Pulmonary artery endothelial cell (primary cell): ENCODE measurements at places on chromosomes 5 and 9. TPM values are rescaled to one million over a fixed set of nuclear protein-coding genes. Genes with fewer than 3 reads are reported as not detected.

GRCh38 chr9:130110596-130111021 lies 56.9 kb downstream of the GPR107 start:
- no peak for DNase-seq

The SLIT3 gene
- total RNA-seq, result 0.25 and 0.99 TPM in 2 replicates

- DNase-seq, result no peak
Observed at GRCh38 chr5:73204332-73204731, 31.3 kb downstream of the TMEM174 start.

- DNase-seq, result no peak
Observed at GRCh38 chr5:17398431-17398830, 99.6 kb upstream of the TAF11L2 start.

The BRINP1 gene
- total RNA-seq, result 0.11 TPM in 1 of 2 replicates, not detected in the other

The C7 gene
- total RNA-seq, result 1.2 and 7.7 TPM in 2 replicates

GRCh38 chr9:120385606-120386389 lies 194.2 kb downstream of the CDK5RAP2 start:
- no peak for DNase-seq

- DNase-seq, result no peak
Observed at GRCh38 chr9:34383904-34384303, 7.2 kb upstream of the MYORG start.

- DNase-seq, result no peak
Observed at GRCh38 chr5:164627021-164627420, 1121.6 kb downstream of the MAT2B start.

- DNase-seq, result no peak
Observed at GRCh38 chr5:151295791-151296477, 7.6 kb downstream of the SLC36A3 start.

DNA sequence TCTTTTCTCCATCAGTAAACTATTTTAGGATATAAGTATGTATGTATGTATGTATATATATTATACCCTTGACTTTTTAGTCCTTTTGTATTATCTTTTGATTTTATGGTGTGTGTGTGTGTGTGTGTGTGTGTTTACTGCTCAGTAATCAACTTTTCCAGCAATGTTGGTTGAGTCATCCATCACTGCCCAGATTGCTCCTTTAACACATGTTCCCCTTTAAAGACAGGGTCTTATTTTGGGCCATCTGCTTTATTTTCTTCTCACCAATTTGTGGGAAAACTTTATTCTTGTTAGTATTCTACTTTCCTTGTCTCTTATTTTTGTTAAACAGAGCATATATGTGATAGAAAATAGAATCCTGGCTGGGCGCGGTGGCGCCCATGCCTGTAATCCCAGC lies 28.1 kb downstream of the ANKRD33B start:
- no peak for DNase-seq

The KLF9 gene
- 37.1 and 50.6 TPM in 2 replicates for total RNA-seq

The NDOR1 gene
- 3.5 and 4.2 TPM in 2 replicates for total RNA-seq

The SLC12A2 gene
- 60.0 and 83.2 TPM in 2 replicates for total RNA-seq

- no peak for DNase-seq
Observed at GRCh38 chr5:4366628-4367027, 771.0 kb downstream of the IRX1 start.

The C9orf43 gene
- 0.35 and 0.46 TPM in 2 replicates for total RNA-seq

The RHOBTB3 gene
- total RNA-seq, result 66.7 and 66.9 TPM in 2 replicates

The C9orf50 gene
- total RNA-seq, result not detected in 2 replicates

The FAM163B gene
- not detected in 2 replicates for total RNA-seq

DNA sequence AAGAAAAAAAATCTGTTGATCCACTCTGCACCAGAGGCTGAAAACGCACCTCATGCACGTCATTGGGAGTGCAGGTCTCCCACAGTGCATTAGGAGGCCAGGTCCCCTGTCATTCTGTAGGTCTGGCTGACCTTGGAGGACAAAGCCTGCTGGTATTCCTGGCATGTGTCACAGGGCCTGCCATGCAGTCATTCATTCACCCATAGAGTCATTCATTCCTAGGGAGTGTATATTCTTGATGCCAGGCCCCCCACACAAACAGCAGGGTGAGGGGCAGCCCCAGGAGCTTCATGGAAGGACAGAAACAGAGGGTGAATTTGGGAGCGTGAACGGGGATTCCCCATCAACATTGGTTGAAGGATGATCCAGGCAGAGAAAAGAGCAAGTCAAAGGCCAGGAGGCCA lies 2.2 kb downstream of the GBGT1 start:
- DNase-seq, result no peak

DNA sequence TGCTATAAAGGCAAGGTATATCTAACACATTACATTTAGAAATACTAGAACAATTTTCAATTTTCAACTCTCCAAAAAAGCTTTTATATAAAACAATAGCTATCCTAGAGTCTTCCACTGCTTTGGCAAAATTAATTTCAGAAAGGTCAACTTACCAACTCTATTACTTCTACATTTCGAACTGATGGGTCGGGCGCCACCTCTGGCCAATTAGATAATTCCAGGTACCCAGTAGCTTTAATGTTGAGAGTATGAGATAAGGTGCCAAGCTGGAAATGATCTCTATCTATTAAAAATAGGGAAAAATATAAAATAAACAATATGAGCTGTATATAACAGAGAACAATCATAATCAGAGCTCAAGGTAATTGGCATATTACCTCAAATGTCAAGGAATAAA lies 166.6 kb downstream of the AP3B1 start:
- DNase-seq, result no peak

DNA sequence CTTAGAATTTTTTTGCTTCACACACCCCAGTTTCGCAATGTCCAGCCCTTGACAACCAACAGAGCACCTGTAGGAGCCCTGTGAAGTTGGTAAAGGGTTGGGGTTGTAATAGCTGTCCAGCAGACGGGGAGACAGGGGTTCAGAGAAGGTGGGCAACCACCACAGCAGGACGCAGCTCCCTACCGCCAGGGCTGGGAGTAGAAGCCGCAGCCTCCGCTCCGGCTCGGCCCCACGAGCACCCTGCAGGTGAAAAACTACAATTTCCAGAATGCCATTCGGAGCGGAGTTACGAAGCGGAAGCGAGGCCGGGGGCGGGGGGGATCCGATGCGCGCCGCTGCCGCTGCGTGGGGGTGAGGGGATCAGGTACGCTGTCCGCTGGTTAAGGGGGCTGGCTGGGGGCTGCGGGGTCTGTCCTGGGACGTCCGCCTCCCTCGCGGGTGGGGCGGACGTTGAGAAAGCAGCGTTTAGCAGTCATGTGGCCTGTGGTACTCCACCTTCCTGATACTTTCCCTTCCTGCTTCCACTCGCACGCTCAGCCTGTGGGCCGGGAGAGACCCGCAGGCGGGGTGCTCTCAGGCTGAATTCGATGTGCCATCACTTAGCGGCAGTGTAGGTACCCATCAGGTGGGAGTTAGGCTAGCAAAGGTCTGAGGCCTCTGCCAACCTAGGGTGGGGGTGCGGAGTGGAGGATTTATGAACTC lies at the start of gene TRMT10B:
TRMT10B (plus strand) TSS at position 317 of the 702 bp plus-strand sequence. CDS start 8,127 bp downstream, outside the sequence.
- peak; percentile 19 for DNase-seq

- DNase-seq, result no peak
Observed at GRCh38 chr5:147487031-147487750, 22.7 kb downstream of the DPYSL3 start.

- no peak for DNase-seq
Observed at GRCh38 chr9:127754099-127755060, 19.3 kb upstream of the TOR2A start.

The IFNA10 gene
- not detected in 2 replicates for total RNA-seq

The ACTBL2 gene
- not detected in 2 replicates for total RNA-seq

DNA sequence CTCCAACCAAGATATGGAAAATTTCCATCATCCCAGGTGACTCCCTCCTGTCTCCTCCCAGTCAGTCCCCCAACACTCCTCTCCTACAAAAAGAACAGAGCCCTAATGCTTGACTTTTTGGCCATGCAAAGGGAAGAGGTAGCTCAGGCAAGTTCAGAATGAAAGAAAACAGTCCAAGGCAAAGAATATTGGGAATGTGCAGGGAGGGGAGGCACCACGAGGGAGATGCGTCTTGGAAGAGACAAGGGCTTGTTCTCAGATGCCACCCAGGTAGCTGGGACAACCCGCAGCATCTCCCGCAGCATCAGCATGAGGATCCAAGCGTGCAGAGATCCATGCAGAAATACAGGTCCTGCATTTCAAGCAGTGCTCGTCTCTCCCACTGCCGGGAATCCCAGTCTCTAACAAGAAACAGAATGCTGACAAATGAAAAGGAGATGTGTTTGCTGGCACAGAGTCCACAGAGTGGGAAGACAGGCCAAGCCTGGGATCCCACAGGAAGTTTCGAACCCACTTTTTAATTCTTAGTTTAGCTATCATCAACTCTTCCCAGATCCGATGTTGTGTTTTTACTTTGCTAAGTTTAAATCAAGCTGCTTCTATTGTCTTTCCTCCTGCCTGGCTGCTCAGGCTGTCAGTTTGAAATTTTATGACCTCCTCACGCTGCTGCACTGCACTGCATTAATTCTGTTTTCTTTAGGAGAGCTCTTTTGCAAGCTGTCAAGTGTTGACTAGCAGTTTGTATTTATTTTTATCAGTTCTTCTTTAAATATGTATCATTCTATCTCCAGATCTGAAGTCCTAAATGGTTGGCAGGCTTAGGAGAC lies 86.8 kb upstream of the OSMR start:
- DNase-seq, result no peak

The ABLIM3 gene
- total RNA-seq, result 18.8 and 21.3 TPM in 2 replicates

- DNase-seq, result no peak
Observed at GRCh38 chr5:178194026-178194425, 6.9 kb upstream of the GMCL2 start.

GRCh38 chr9:121483049-121483448 lies 16.6 kb downstream of the GGTA1 start:
- DNase-seq, result no peak

- no peak for DNase-seq
Observed at GRCh38 chr5:161847447-161847846, 473 bp upstream of the GABRA1 start.

The GPX3 gene
- 6.3 and 8.5 TPM in 2 replicates for total RNA-seq

DNA sequence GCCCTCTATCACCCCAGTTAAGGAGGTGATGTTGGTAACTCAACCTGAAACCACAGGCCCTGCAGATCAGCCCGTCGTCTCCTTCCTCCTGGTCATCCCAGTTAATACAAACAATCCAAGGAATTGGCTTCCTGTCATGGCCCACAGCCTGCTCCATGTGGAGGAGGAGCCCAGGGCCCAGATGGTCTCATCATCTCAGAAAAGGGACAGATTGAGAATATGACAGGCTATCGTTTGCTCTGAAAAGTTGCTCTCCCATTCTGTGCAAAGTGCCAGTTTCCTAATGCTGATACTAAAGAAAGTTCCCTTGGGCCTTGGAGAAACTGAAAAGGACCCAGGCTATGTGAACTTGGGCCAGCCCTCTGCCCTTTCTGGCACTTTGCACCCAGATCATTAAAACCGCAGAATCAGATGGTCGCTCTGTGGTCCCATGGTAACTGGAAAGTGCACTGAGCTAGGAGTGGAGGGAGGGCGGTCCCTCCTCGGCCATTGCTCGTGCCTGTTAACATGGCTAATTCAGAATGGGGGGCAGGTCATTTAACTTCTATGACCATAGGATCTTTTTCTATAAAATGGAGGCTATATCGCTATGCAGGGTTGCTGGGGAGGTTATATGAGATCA lies 675 bp upstream of the SPAAR start:
- DNase-seq, result no peak

The PAPPA gene
- under 0.01 and 0.07 TPM in 2 replicates for total RNA-seq

DNA sequence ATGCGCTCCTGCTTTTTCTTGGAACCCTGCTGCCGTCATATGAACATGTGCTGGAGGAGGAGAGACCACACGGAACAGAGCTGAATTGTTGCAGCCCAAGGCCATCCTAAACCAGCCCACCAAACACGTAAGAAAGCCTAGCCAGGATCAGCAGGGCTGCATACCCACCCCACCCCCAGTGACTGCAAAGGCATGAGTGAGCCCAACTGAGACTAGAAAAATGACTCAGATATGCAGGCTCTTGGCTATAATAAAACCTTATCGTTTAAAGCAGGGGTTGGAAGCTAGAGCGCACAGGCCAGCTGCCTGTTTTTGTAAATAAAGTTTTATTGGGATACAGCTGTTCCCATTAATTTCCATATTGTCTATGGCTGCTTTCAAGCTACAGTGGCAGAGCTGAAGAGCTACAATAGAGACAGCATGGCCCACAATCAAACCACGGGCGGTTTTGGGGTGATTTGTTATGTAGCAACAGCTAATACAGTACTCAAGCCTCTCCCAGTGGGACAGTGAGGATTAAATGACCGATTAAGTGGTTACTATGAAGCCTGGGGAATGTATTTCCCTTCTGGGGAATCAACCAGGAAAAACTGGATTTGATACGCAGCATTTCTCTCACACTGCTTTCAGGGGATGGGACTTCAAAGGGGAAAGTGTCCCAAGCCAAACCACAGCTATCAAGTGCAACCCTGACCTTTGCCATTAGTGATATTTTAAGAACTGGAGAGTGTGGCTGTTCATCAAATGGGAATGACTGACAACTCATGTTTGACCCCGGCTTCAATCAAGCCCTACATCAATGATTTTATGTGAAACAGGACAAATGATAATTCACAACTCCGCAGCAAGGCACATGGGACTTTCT lies 6.3 kb downstream of the SHB start:
- DNase-seq, result no peak

- DNase-seq, result no peak
Observed at GRCh38 chr9:70303268-70303667, 44.5 kb downstream of the SMC5 start.

The FOXE1 gene
- not detected in 2 replicates for total RNA-seq

GRCh38 chr5:150516011-150516410 lies 8.1 kb downstream of the NDST1 start:
- no peak for DNase-seq

The POLR3G gene
- 10.0 and 11.9 TPM in 2 replicates for total RNA-seq

- DNase-seq, result no peak
Observed at GRCh38 chr5:62608529-62609511, 30.2 kb downstream of the LRRC70 start.

The LECT2 gene
- not detected in 2 replicates for total RNA-seq

DNA sequence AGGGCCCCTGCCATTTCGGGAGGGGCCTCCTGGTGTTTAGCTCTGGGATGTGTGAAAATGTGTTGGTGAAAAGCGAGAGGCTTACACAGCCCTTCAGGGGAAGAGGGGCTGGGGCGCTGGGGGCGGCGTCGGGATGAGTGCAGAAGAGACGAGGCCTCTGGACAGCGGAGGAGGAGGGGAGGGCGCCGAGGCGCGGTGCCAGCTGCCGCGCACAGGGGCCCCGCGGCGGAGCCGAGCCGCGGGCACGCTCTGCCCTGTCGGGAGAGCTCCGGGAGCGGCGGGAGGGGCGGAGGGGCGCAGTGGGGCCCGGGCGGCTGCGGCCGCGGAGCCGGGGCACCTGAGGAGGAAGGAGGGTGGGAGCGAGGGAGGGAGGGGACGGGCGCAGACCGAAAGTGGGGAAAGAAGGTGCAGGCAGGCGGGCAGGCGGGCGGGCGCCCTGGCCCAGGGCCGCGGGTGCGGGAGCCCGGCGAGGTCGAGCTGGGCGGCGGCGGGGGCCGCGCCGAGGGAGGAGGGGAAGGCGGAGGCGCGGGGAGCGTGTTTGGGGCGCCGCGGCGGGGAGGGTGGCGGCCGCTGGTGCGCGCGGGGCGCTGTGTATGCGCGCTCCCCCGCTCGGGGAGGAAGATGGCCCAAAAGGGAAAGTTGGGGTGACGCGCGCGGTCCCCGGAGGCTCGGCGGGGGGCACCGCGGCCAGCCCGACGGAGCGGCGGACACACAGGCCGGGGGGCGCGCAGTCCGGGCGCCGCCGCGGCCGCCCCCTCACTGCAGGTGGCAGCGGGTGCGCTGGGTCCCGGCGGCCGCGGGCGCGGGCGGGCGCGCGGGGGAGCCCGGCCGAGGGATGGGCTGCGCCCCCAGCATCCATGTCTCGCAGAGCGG lies at the start of gene PDE8B:
PDE8B (plus strand) TSS at position 590 of the 873 bp plus-strand sequence; CDS start at position 836, 246 bp downstream.
- no peak for DNase-seq

The SPATA31A3 gene
- total RNA-seq, result not detected in 2 replicates

The SLC25A2 gene
- total RNA-seq, result 0.13 and 0.32 TPM in 2 replicates

The EMB gene
- total RNA-seq, result not detected in 2 replicates
